ENCODE measurements at places on chromosomes 2 and 18.
A peak's percentile ranks its signal among the peaks of the same experiment; 100 is the strongest.

DNA sequence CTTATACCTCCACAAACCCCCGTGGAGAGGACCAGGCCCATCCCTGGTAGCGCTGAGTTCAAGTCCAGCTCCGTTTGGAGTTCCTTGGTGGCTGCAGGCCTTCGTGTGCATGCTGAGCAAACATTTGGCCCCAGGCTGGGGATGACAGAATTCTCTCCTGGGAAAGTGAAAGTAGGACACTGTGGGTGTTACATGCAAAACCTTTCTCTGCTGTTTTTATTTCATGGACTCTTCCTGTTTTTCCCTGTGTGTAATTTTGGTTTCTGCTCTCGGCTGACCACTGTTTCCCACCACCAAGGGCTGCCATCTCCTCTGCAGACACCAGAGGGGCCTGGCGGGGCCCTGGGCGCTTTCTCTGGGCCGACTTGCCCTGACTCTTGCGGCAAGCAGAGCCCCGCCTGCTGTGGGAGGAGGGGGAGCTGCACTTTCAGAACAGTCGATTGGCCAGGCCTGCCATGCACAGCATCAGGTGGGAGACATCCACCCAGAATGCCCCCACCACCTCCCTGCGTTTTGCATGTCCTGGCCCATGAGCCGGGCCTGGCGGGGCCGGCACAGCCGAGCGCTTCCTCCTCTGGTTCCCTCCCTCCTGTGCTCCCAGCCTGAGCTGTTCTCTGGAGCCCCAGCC lies 102.4 kb downstream of the CABLES1 start:
- DNase-seq, result peak; percentile 5

DNA sequence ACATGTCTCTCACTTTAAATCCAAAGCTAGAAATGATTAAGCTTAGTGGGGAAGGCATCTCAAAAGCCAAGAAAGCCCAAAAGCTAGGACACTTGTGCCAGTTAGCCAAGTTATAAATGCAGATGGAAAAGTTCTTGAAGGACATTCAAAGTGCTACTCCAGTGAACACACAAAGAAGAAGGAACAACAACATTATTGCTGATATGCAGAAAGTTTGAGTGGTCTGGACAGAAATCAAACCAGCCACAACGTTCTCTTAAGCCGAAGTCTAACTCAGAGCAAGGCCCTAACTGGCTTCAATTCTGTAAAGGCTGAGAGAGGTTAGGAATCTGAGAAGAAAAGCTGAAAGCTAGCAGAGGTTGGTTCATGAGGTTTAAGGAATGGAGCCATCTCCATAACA lies 49.0 kb downstream of the PPP4R1 start:
- DNase-seq, result no peak

DNA sequence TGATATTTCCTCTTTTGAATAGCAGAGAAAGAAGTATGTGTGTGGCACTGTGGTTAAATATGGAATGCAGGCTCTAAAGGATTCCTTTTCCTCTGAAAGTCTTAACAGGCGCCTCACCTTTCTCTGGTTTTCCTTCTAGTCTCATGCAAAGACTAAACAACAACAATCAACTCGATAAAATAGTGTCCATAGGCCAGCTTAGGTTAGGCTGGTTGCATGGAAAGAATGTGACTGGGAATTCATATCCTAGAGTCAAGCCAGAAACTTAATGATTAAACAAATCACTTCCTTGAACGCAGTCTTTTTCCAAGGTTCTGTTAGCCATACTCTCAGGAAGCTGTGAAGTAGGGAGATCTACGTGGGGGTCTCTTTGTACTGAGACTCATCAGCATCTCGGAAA lies 800.8 kb upstream of the ID2 start:
- DNase-seq, result no peak

DNA sequence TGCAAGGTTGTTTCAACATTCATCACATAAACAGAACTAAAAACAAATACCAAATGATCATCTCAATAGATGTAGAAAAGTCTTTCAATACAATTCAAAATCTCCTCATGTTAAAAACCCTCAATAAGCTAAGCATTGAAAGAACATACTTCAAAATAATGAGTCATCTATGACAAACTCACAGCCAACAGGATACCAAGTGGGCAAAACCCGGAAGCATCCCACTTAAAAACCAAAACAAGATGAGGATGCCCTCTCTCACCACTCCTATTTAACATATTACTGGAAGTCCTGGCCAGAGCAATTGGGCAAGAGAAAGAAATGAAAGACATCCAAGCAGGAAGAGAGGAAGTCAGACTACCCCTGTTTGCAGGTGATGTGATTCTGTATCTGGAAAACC lies 992.2 kb upstream of the PIK3C3 start:
- no peak for DNase-seq

GRCh38 chr2:169662744-169663143 lies 31.5 kb downstream of the CFAP210 start:
- DNase-seq, result no peak

- DNase-seq, result no peak
These were observed 45.9 kb downstream of the ZEB2 start for GRCh38 chr2:144474017-144474416.

- no peak for DNase-seq
These were observed 125.5 kb downstream of the KLHL29 start for GRCh38 chr2:23510471-23510870.

GRCh38 chr18:48621815-48622555 lies 83.2 kb downstream of the CTIF start:
- no peak for DNase-seq

- DNase-seq, result no peak
These were observed 13.1 kb upstream of the CATIP start for GRCh38 chr2:218343591-218343990.

GRCh38 chr18:46502444-46502843 lies 154.6 kb downstream of the LOXHD1 start:
- no peak for DNase-seq

GRCh38 chr18:39685303-39685902 lies 2119.8 kb upstream of the CELF4 start:
- DNase-seq, result no peak

GRCh38 chr2:196230061-196230854 lies 58.9 kb upstream of the STK17B start:
- no peak for DNase-seq

DNA sequence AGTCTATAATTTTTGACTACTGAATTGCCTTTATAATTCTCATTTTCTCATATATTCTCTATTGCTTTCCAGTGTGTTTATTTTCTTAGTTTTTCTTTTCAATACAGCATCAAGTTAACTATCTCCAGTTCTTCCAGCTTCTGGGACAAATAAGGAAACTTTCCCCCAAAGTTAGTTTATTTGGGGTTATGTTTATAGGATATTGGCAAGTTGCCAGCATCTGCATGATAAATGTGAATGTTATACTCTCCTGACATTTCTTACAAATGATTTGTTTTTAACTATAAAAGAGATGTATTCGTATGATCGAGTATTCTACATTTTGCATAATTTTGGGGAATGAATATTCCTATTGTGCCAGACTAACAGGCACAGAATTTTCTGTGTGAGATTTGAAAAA lies 140.6 kb upstream of the KCNJ3 start:
- no peak for DNase-seq

DNA sequence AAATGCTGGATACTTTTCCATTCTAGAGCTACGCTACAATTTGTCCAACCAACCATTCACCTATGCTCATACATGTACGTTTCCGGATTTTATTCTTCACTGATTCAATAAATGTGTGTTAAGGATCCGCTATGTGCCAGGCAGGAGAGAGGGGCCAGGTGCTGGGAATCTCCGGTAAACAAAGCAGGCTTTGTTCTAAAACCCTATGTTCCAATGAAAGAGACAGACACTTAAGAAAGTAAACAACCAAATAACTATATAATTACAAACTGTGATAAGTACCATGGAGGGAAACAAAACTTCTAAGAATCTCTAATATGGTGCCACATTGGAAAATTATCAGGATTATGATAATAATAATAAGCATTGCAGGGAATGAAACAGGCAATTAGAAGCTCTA lies 22.2 kb upstream of the POMC start:
- no peak for DNase-seq

DNA sequence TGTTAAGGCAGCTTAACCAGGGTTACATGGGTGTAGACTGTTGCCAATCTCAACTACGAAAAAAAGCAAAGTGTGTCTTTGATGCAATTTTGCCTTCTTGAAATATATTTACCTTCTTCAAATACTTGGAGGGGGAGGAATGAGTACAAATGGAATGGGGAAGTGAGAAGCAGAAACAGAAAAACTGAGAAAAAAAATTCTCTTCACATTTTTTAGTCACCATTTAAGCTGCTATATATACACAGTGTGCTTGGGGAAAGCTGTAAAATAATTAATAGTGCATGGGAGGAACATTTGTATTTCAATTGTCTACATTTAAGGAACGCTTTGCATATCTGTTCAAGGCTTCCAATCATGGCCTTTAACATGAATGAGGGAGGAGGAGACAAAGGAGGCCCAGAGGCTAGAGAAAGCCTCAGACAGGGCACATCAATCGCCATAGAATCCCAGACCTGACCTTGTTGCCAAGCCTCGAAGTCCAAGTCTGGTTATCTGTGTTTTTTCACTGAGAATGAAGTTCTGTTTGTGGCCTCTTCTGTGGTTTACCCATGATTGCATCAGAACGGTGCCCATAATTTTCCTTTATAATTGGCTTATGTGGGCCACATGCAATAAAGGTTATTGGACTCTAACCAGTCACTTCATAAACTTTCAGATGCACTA lies 158.6 kb downstream of the PIK3C3 start:
- DNase-seq, result no peak

GRCh38 chr2:112257575-112257974 lies 2.7 kb upstream of the ZC3H8 start:
- no peak for DNase-seq

- DNase-seq, result no peak
These were observed 587 bp upstream of the MTIF2 start for GRCh38 chr2:55269645-55269990.

DNA sequence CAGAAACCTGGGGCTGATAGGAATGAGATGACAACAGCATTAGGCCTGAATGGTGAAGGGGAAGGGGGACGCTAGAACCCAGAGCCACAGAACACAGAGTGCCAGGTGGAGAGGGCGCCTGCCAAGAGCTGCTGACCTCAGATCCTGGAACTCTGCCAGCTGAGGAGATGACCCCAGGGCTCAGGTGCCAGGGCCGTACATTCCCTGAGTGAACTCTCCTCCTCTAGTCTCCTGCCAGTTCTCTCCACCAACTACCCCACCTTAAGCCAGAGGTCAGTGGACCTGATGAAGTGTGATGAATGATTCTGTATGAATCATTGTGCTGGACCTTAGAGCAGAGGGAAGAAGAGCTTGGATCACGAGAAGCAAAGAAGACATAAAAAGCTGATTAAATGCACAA lies 1582.2 kb upstream of the ACVR2A start:
- no peak for DNase-seq

- DNase-seq, result peak; percentile 54
These were observed 14.2 kb upstream of the CXCR4 start for GRCh38 chr2:136131961-136132824.

DNA sequence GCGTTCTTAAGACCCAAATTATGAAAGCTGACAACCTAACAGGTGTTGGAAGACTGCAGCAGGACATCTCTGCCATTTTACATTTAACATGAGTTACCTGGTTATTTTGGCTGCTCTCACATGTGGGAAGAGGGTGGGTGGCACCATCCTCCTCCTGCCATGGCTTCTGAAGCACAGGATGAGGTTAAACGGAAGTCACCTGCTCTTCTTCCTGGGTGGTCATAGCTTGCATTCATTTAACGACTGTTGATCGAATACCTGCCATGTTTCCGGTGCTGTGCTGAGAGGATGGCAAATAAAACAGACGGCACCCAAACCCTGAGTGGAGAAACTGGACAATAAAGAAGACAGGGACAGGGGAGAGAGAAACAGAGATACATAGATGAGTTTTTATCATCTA lies 118.0 kb downstream of the RHBDD1 start:
- no peak for DNase-seq

DNA sequence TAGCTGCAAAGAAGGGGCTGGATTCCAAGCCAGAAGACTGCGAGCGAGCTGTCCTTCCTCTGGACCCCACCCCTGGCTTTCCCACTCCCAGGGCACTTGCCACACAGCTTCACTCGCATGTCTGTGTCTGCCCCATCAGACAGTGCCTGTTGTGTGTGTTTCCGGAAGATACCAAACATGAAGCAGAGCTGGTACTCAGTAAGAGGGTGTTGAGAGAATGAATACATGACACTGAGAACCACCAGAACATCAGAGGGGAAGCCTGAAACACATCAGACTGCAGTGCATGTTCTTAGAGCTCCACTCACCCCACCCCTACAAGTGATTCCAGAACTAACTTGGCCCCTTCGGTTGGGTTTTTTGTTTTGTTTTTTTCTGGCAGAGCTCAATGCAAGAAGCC lies 181.5 kb downstream of the TTC32 start:
- DNase-seq, result no peak

DNA sequence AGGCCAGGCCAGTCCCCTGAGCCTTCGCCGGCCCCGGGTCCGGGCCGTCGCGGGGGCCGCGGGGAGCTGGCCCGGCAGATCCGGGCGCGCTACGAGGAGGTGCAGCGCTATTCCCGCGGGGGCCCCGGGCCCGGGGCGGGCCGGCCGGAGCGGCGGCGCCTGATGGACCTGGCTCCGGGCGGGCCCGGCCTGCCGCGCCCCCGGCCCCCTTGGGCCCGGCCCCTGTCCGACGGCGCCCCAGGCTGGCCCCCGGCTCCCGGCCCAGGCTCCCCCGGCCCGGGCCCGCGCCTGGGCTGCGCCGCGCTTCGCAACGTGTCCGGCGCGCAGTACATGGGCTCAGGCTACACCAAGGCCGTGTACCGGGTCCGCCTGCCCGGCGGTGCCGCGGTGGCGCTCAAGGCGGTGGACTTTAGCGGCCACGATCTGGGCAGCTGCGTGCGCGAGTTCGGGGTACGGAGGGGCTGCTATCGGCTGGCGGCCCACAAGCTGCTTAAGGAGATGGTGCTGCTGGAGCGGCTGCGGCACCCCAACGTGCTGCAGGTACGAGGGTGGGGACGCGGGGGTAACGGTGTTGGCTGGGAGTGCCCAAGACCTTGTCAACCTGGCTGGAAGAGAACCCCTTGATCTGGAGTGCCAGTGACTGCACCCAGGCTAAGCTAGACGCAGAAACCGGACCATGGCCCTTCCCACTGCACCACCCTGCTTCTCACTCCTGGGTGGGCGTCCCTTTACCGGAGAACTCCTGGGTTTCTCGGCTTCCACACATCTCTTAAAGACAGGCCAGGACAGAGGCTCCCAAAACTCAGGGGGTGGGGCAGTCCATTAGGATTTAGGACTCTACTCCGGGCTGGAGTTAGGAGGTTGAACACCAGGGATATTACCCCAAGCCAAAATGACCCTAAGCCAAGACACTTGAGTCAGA lies 739 bp downstream of the PKDCC start:
- DNase-seq, result no peak

- no peak for DNase-seq
These were observed 51.5 kb downstream of the SMIM21 start for GRCh38 chr18:75376004-75376403.

GRCh38 chr18:58490238-58490637 lies 138.7 kb downstream of the ALPK2 start:
- DNase-seq, result no peak

DNA sequence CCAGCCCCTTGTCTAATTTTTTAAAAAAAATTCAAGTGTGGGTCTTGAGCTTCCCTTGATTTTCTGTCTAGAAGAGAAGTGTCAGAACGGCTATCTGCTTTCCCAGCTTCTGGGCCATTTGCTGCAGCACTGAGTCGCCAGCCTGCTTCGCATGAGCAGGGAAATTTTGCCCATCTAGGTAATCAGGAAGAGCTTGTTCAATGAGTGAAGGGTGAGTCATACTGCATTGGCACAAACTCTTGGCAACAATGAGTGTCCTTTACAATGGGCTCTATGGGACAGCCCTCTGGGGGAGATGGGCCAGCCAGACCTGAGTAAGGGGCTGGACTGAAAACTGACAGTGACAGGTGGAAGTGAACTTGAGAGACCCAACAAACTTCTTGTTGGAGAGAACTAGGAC lies 2.4 kb upstream of the RNF144A start:
- DNase-seq, result no peak

GRCh38 chr2:64405581-64406406 lies 48.2 kb upstream of the LGALSL start:
- no peak for DNase-seq
